ENCODE measurements at places on chromosomes 16 and 17. TPM values are rescaled to one million over a fixed set of nuclear protein-coding genes. Genes with fewer than 3 reads are reported as not detected.
A peak's percentile ranks its signal among the peaks of the same experiment; 100 is the strongest.

GRCh38 chr17:62712171-62712581 lies 84.7 kb downstream of the MRC2 start:
- DNase-seq, result no peak

GRCh38 chr16:55482056-55482455 lies 3.1 kb downstream of the MMP2 start:
- DNase-seq, result no peak

GRCh38 chr17:68381076-68381900 lies 76.0 kb downstream of the WIPI1 start:
- no peak for DNase-seq

DNA sequence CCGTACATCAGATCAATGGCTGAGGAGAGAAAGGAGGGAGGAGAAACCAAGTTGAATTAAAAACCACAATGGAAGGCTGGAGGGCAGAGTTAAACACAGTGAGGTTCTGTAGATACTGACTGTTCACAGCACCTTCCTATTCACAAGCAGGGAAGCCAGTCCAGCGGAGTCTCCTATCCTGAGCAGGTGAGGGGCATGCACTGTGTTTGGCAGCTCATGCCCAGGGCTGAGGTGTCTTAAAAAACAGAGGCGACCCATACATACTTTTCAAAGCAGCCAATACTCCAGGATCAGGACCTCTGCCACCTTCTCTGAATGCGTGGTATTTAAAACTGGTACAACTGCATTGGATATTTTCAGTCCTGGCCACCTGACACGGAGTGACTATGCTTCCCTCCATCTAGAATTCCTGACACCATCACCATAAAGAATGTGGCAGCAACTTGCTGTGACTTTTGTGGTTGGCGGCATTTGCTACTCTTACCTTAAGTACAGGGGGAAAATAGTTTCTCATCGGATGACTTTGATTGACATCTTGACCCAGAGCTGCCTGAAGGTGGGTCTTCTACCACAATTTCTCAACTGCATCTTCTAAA lies 21.5 kb downstream of the USP22 start:
- no peak for DNase-seq

DNA sequence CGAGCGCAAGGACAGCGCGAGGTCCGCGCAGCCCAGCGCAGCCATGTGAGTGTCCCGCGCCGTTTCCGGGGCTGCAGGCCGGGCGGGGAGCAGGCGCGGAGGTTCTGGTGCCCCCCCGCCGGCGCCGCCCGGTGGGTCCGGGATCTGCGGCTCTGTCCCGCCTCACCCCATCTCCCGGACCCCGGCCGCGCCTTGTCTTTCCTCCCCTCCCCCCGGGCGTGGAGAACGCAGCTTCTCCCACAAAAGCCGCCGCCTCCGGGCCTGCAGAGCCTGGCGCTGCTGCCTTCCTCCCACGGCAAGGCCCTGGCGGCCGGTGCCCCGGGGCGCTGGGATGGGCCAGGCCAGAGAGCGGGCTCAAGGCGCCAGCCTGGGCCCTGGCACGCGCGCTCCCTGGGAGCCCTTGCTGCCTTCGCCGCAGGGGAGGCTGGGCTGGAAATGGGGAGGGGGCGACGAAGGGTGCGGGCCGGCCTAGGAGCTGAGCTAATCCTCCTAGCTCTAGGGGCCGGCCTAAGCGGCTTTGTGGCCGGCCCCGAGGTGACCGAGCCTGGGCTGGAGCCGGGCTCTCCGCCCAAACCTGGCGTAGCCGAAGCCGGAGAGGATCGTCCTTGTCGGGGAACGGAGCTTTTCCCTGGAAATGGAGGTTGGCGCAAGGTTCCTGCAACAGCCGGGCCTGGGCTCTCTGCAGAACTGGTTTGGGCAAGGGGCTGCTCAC lies 397 bp downstream of the RIPOR1 start:
- DNase-seq, result no peak

DNA sequence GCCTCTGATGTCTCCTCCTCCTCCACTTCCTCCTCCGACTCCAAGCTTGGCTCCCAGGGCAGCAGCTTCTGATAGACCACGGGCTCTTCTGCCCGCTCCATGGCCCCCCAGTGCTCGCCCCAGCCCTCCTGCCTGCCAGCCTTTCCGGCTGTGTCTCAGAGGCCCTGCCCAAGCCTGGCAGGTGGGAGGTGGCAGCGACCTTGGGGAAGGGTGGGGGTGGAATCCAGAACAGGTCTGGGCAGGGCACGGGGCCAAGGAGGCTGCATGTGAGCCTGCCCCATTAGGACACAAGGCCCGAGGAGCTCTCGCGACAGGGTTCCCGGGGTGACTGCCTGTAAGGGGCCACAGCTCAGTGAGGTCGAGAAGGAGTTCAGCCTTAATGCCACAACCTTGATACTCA lies at the start of gene GGT6:
TSS of gene GGT6 (minus strand) at position 157 of the 400 bp plus-strand sequence. CDS start at position 101, 56 bp downstream.
- DNase-seq, result no peak

GRCh38 chr17:44840936-44841335 lies 6.7 kb upstream of the HIGD1B start:
- no peak for DNase-seq

DNA sequence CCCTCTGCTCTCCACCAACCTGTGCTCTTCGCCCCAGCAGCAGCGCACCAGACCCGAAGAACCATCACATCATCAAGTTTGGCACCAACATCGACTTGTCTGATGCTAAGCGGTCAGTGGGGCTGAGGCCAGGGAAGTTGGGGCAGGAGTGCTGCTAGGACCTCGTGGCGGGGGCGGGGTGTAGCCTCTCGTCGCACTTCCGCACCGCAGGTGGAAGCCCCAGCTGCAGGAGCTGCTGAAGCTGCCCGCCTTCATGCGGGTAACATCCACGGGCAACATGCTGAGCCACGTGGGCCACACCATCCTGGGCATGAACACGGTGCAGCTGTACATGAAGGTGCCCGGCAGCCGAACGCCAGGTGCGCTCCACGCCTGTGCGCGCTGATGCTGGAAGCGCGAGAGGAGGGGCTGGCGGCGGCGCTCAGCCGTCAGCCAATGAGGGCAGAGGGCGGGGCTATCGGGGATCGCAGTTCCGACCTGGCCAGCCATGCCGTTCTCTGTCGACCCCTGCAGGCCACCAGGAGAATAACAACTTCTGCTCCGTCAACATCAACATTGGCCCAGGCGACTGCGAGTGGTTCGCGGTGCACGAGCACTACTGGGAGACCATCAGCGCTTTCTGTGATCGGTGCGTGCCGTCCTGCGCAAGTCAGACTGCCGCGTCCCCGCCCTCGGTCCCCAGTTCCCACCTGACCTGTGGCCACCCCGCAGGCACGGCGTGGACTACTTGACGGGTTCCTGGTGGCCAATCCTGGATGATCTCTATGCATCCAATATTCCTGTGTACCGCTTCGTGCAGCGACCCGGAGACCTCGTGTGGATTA lies 3.2 kb upstream of the TMEM88 start:
- DNase-seq, result peak; percentile 93

DNA sequence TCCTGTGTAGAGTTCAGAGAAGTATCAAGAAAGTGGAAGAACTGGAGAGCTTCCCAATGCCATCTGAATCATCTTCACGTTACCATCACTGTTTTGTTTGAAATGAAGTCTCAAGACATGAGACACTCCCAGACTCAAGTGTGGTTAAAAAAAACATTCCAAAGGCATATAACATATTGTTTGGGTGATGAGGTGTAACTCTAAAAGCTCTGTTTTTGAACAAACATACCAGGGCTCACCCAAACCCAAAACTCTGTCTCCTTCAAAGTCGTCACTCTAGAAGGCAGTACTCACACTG lies 6.3 kb upstream of the ZCCHC14 start:
- no peak for DNase-seq

DNA sequence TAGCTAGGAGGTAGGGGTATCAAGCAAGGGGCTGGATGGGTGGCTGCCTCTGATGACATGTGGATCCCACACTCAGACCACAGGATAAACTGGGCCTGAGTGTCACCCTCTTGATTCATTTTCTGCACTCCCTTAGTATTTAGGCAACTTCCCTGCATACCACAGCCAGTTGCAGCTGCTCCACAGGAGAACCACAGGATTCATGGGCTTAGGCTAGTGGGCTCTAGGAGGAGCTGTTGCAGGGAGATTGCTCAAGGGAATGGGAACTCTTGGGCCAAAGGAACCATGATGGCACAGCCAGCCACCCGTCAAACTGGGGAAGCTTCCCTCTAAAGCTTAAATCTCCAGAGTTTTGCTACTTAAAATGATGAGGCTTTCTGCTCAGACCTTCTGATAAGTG lies 269.7 kb upstream of the ASIC2 start:
- DNase-seq, result no peak

GRCh38 chr16:50267651-50268050 lies 1.3 kb downstream of the ADCY7 start:
- peak; percentile 50 for DNase-seq

DNA sequence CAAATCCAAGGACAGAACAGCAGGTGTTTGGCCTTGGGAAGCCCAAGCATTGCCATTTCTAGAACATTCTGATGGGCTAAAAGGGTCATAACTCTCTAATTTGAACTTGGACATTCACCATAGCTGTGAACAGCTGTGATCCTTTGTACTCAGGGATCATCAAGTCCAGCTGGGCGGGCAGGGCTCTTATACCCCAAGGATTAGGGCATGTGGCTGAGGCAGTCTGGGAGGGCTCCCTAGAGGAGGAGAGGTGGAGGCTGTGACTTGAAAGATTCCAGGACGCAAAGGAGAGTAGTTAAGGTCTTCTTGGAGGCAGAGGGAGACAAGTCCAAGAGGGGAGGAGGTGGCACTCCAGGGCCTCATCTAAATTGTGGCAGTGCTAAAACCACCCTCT lies 233.1 kb upstream of the GSE1 start:
- DNase-seq, result no peak

DNA sequence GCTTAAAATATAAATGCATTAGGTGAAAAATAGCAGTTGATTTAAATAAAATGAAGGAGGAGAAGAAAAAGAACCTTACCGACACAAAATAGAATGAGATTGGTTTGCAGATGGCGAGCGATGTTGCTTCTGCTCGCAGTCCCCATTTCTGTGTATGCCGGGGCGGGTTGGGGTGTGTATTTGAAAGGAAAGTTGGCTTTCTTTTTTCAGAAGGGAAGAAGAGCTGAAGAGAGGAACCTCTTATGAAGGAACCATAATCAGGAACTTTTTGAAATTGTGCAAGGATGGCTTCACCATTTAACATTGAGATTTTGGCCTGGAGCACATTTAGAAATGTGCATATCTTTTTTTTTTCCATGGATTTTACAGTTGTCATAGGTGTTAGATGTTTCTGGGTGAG lies at the start of gene IGSF6:
TSS of gene IGSF6 (minus strand) at position 156 of the 400 bp plus-strand sequence. CDS start at position 146, 10 bp downstream.
- no peak for DNase-seq

GRCh38 chr17:41697122-41697962 lies 8.7 kb downstream of the EIF1 start:
- no peak for DNase-seq

The TMC5 gene
- not detected for total RNA-seq

Measured in chondrocyte (in vitro differentiated cells).